ENCODE measurements at places on chromosomes 6 and 20.

DNA sequence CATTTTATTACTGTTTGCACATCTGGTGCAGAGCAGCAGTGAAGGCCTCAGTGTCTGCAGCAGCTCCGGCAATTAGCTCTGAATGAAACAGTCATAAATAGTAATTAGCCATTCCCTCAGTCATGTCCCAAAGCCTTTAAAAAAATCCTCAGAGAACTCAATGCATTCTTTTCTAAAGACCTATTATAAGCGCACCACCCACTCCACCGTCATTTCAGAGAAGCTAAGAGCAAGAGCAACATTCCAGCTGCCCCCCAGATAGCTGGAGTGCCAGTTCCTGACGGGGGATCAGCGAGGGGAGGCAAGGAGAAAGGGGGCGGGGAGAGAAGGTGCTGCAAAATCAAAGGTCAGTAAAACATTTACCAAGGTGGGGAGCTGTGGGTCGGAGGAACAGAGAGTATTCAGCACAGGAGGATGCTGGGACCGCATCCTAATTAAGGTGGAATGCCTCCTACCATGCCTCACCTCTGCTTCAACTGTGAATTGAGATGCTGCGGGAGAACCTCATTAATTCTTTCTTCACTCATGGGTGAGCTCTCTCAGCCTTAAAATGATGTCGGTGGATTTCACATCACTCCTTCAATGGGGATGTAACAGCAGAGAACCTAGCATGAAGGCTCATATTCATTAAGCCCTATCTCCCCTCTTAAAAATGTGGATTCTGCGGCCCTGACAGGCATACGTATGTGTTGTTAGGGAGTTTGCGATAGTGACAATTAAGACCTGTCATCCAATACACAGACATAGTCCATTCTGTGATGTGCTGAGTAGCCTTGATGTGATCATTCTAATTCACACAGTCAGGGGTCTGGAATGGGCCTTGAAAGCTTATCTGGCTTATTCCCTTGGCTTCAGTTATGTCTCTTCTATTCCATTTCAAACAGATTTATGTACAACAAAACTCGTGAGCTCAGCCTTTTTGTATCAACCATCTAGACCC, 469.5 kb upstream of the NRSN1 start:
- DNase-seq: no peak

DNA sequence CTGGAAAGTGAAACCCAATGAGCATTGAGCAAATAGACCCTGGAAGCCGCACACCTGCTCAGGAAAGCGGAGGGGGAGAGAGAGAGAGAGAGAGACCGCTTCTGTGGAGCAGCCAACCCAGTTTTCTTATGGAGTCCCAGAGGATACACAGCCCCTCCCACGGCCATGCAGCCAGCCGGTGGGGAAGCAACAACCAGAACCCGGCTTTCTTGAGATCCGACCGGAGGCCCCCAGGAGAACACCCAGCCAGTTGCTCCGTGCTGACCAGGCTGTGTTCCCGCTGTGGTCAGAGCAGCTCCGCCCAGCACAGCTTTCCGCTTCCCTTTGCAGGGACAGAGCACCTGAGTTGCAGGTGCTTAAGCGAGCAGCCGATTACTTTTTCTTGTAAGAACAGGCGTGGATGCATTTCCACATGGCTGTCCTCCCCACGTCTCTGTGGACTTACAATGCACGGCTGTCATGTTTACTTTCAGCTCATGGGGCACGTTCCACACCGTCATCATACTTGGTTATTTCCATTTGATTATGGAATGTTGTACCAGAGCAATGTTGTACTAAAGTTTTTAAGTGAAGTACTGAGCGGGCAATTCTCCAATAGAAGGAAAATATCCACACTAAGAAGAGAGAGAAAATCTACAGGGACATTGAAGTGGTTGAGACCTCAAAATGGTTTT, 381.9 kb downstream of the THBS2 start:
- no peak for DNase-seq

DNA sequence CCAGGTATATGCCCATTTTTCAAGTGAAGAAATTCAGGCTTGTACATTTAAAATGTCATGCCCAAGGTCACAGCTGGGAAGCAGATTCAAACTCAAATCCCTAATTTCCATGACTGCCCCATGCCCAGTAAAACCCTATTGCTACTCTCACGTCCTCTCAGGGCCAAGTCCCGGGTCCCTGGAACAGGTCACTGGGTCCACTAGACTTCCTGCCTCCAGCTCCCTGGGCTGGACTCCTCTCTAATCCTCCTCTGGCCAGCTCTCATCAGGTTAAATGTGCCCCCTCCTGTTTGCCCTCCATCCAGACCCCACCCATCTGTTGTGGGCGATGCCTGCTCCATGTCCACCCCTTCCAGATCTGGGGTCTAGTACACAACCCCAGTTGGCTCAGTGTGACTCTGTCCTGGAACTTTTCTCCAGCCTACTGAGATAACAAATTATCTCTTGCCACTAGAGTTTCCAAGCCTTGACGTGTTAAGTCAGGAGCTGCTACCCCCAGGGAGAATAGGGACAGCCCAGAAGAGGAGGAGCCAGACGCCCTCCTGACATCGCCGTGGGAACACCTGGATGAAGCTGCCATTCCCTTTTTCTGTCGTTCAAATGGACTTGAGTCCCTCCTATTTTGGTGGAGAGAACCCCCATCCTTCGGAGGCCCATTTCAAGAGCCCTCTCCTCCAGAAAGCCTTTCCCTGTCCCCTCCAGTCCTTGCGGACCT, 3.7 kb upstream of the SPDEF start:
- no peak for DNase-seq

- no peak for DNase-seq
These were observed 86.2 kb upstream of the SNAP25 start for GRCh38 chr20:10132387-10132786.

GRCh38 chr20:63691711-63692435, 4.6 kb upstream of the TNFRSF6B start:
- DNase-seq: no peak

DNA sequence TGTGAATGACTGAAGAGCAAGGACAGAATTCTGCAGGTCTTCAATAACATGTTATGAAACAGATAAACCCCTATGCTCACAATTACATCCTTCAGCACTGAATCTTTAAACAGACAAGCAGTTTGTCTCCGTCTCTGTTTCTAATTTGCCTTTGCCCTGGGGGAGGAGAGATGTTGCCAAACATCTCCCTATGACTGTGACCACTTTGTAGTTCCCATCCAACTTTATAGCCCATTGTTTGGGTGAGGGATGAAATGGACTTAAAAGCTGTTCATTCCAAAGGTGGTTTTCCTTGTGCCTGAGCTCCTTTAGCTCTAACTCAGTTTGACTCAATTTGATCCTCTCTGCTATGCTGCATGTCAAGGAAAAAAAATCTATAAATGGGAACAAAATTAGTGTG, 19.5 kb upstream of the ADTRP start:
- no peak for DNase-seq

GRCh38 chr6:12586721-12587480, 129.7 kb upstream of the PHACTR1 start:
- no peak for DNase-seq

DNA sequence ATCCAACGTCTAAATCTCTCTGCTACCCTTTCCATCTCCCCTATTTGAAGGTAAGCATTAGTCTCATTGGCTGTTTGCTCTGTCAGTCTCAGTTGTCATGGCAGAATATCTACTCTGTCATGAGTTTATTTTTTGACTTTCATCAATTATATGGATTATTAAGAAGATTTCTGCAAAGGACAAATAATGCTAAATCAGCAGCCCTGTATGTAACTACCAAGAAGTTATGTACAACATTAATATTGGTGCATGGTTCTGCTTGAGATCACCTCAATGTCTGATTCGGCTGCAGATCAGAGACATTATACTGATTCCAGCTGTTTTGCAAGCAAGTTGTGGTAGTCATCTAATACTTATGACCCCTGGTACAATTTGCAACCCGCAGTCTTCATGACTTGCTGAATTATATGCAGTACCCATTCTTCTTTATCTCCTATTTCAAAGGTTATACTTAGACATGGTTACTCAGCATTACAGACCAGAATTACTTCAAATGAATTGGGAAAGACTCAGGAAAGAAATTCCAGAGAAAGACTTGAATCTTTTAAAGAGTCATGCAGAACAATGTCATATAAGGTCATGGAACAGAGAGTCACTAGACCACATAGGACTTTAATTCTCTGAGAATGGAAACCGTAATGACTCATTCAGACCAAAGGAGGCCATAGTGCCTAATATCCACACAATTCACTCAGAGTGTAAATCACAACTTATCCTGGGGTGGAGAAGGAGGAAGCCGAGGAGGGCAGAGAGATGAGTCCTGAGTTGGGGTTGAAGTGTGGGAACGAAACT, 201.4 kb downstream of the IBTK start:
- no peak for DNase-seq

DNA sequence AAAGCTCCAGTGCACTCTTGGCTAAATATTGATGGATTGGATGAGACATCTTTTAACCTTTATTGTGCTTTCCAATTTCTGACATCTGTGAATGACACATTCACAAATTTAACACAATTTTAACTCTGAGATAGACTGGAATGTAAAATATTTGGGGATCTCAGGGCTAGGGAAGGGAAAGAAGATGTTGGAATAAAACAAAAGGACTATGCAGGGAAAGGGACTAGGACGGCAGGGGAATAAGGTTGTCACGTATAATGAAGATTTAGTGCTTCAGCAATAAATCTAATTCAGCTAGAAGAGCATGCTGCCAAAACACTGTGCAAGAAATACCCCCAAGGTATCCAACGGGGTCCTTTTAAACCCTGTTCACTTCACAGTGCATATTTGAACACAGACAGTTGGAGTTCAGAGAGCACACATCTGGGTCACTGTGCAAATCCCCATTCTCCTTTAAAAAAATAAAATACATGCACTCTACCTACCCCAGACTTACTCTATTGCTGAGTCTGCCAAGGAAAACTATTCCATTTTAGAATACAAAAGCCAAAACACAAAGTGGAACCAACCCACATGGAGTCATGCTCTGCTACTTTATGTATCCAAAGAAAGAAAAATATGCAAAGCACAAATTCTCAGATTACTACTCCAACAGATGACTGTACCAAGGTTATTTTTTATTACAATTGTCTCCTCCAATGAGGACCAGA, 151.0 kb upstream of the RSPO3 start:
- DNase-seq: no peak

DNA sequence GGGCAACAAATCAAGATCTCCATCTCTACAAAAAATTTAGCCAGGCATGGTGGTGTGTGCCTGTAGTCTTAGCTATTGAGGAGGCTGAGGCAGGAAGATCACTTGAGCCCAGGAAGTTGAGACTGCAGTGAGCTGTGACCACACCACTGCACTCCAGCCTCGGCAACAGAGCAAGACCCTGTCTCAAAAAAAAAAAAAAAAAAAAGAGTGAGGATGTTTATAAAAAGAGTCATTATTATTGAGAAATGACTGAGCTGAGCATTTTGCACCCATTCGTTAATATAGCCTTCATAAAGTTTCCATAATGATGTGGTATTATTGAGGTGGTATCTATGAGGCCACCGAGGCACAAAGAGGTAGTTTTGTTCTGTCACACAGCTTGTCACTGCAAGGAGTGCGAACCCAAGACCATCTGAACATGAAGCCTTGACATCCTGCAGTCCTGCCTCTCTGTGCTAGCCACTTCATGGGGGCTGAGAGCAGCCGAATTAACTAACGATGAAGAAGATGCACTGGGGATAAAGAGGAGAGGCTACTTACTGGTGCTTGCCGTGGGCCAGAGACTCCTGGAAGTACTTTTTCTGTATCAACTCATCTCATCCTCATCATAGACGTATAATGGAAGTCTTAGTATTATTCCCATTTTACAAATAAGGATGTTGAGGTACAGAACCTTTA, 175.5 kb downstream of the BCAS1 start:
- no peak for DNase-seq

GRCh38 chr6:33717934-33718455, 6.5 kb upstream of the UQCC2 start:
- DNase-seq: no peak

- no peak for DNase-seq
These were observed 1.2 kb upstream of the DLGAP4 start for GRCh38 chr20:36304786-36305495.

GRCh38 chr6:168132531-168133167, 53.6 kb upstream of the FRMD1 start:
- no peak for DNase-seq

DNA sequence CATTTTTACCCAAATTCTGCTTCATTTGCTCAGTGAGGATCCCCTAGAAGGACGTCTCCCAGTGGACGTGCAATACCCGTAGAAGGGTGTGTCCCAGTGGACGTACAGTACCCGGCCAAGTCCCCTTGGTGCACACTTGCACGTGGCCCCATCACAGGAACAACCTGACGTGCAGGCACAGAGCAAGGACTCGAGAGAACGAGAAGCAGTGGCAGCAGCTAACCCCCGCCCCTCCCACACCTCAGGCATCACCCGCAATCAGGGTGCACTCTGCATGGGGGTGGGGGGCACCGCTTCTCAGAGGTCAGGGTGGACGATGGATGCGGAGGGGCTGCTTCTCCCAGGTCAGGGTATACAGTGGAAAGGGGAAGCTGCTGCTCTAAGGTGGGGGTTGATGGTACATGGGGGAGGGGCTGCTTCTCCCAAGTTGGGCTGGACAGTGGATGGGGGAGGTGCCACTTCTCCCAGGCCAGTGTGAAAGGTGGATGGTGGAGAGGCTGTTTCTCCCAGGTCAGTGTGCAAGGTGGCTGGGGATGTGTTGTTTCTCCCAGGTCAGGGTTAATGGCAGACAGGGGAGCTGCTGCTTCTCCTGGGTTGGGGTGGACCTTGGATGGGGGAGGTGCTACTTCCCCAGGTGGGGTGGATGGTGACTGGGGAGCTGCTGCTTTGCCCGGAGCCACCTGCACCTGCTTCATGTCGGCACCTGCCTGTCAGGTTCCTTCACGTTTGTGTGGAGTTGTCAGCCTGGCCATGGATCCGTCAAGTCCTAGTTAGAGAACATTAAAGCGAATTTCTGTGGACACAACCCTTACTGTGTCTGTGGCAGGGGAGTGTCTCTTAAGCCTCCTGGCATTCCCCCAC, 1.0 kb upstream of the THBS2 start:
- no peak for DNase-seq

DNA sequence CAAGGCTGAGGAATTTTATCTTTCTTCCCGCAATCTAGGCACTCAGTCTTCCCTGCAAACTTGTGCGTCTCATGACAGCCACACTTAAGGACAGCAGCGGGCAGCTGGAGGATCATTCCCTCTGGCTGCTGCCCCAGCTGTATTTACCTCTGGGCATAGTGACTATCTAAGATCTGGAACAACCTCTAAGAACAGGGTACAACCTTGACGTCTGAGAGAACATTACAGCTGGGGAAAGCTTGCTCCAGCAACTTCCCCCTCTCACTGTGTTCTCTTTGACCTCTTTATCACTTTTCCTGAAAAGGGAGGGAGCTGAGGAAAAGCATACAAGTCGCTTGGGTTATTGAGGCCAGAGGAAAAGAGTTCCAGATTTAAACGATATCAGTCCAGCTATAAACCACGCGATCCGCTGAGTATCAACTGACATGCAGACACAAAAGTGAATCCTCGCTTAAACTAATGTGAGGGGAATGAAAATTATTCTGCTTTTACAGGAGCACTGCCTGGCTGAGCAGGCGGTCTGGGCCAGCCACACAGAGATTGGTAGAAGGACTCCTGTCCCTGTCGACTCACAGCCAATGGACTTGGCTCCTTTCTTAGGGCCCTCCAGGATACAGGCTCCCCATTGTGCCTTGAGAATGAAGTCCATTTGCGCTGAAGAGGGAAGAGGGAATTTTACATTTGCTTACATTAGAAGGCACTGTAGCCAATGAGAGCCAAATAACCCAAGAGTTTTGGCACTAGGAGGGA, 153.3 kb downstream of the QRSL1 start:
- DNase-seq: no peak

Data from activated CD4-positive, alpha-beta T cell treated with anti-CD3 and anti-CD28 coated beads for 4 hours (primary cell).